Gastrocnemius medialis (tissue), 4 donors: ENCODE measurements at places on chromosomes 3 and 15.

GRCh38 chr3:157040456-157040855, 119.5 kb downstream of the CCNL1 start:
- H3K27ac ChIP-seq: no peak overlapping the region
- H3K36me3 ChIP-seq: no peaks in the 10 kb centered on the region
- DNase-seq: no peak
- H3K4me3 ChIP-seq: no peak overlapping the region
- H3K4me1 ChIP-seq: peaks cover 6% of the 10 kb centered on the region
- H3K27me3 ChIP-seq: no peaks in the 10 kb centered on the region

GRCh38 chr15:83443076-83443847, 3.9 kb upstream of the SH3GL3 start:
- DNase-seq: no peak
- H3K36me3 ChIP-seq: no peaks in the 10 kb centered on the region
- H3K4me3 ChIP-seq: no peak overlapping the region
- H3K4me1 ChIP-seq: no peaks in the 10 kb centered on the region
- H3K27ac ChIP-seq: no peak overlapping the region

- no peaks in the 10 kb centered on the region for H3K27me3 ChIP-seq
- H3K27ac ChIP-seq: no peak overlapping the region
- H3K4me3 ChIP-seq: no peak overlapping the region
- no peaks in the 10 kb centered on the region for H3K36me3 ChIP-seq
Measured at GRCh38 chr15:80483725-80484161, 79.6 kb downstream of the ARNT2 start.

DNA sequence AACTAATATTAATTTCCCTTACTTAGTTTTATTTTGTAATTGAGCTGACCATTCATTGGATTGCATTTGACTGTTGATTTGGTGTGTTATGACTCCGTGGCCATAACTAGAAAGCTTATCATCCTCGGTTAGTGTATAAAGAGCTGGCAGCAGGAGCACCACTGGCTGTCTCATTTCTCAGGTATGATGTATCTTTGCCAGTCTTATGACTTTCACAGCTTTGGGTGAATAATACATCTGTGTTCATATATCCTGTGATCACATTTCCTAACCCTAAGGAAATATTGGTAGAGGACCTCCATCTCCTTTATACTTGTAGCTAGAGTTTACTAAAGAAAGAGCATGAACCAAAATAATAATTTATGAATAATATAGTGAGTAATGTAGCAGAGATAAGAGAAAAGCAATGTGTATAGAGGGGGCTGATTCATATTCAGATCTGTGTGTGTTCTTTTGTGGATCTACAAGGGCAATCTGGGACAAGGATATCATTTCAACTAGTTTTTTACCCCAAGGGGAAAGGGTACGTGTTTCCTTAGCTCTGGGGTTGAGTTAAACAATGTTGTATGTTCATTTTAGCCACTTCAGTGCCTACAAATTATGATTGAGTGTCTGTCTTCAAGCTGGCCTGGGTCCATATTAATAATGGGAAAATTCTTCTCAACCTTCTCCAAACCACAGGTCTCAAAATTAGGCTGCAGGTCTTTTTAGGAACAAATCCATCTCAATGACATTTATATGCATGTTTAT, 901.7 kb downstream of the NTRK3 start:
- no peaks in the 10 kb centered on the region for H3K4me1 ChIP-seq
- DNase-seq: no peak
- no peaks in the 10 kb centered on the region for H3K27me3 ChIP-seq
- H3K36me3 ChIP-seq: no peaks in the 10 kb centered on the region
- H3K27ac ChIP-seq: no peak overlapping the region

DNA sequence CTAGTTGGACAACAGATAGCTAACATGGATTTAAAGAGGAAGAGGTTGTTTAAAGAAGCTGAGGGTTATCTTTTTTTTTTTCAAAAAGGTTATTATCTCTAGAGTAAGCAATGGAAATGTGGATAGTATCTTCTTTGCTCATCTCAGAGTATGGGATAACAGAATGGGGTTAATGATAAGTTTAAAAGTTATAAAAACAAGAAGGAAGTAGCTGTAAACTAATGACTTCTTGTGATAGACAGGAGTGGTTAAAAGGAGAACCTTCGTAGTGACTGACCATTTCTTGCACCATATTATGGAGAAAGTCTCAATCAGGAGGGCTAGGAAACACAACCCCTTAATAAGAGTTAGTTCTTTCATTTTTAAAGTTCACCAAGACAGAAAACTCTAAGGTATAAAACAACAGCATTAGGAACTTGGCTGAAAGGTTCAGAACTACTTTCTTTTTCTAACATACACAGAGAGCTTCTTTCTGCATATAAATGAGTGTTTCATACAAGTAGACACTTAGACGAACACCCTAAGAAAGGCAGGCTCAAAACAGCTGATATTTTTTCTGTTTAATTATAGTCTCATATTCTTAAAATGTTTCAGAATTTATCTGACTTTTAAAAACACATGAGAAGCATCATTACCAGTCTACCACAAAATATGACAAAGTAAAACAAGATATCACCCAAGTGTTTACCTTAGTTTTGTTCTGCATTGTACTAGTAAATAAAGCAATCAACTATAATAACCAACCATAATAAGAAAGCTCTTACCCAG, 140.0 kb downstream of the MEIS2 start:
- DNase-seq: no peak
- no peaks in the 10 kb centered on the region for H3K4me1 ChIP-seq
- no peak overlapping the region for H3K27ac ChIP-seq
- no peak overlapping the region for H3K4me3 ChIP-seq
- no peaks in the 10 kb centered on the region for H3K27me3 ChIP-seq

GRCh38 chr3:117600666-117601065, 891.1 kb downstream of the TUSC7 start:
- H3K36me3 ChIP-seq: no peaks in the 10 kb centered on the region
- H3K4me3 ChIP-seq: no peak overlapping the region
- DNase-seq: no peak
- H3K27me3 ChIP-seq: no peaks in the 10 kb centered on the region

DNA sequence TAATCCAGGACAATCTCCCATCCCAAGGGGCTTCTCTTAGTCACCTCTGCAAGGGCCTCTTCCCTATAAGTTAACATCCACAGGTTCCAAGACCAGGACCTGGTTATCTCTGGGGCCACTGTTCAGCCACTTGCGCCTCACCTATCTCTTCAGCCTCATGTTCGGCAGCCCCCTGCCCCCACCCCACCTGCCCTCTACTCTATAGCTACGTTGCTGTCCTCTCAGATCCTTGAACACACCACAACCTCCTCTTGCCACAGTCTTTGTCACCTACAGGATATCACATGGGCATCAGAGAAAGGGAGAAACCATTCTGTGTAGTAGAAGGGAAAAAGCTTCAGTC, 33.9 kb downstream of the SLC41A3 start:
- no peaks in the 10 kb centered on the region for H3K36me3 ChIP-seq
- H3K27ac ChIP-seq: no peak overlapping the region
- H3K4me1 ChIP-seq: no peaks in the 10 kb centered on the region

DNA sequence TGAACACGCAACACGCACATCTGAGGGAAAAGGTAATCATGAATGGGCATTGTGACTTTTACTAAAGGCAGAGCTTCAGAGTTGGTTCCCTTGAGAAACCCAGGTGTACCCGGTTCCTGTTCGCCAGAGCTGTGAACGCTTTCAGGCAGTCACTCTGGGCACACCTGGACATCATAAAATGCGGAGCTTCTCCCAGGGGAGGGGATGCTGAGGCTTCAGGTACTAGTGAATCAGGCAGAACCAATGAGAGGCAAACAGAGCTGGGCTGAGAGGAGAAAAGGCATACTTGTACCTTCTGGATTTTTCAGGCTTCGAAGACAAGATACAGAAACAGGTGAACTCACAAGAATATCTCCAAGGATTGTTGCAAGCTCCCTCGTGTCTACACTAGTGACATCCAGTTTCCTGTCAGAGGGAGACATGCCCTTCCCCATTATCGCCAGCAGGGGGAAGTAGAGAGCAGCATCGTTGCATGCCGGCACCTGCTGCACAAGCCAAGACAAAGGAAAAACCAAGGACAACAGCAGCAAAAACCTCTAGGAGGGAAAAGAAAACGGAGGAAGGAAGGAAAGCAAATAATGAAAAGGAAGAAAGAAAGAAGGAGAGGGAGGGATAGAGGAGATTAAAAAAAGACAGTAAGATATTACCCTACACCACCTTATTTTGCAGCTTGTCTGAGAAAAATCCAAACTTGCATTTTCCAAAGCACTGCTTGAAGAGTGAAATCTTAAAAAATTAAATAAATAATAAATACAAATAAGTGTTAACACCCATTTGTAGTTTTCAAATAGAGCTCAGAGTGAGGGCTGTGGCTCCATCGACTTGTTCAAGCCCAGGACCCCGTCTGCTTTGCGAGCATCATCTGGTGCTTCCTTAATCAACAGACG, 2.0 kb downstream of the AHSG start:
- peaks cover 15% of the 10 kb centered on the region for H3K27me3 ChIP-seq
- DNase-seq: peak; percentile 41
- no peak overlapping the region for H3K4me3 ChIP-seq
- H3K36me3 ChIP-seq: no peaks in the 10 kb centered on the region
- no peak overlapping the region for H3K27ac ChIP-seq

GRCh38 chr3:97089621-97090020, 275.2 kb downstream of the EPHA6 start:
- H3K27ac ChIP-seq: no peak overlapping the region
- H3K27me3 ChIP-seq: no peaks in the 10 kb centered on the region
- H3K4me3 ChIP-seq: no peak overlapping the region
- no peaks in the 10 kb centered on the region for H3K36me3 ChIP-seq
